ENCODE measurements at places on chromosomes 5 and 9. TPM values are rescaled to one million over a fixed set of nuclear protein-coding genes. Genes with fewer than 3 reads are reported as not detected.

- no peak overlapping the region for H3K27ac ChIP-seq
- H3K4me3 ChIP-seq, result no peak overlapping the region
- no peak for DNase-seq
- H3K27me3 ChIP-seq, result no peaks in the 10 kb centered on the region
- no peaks in the 10 kb centered on the region for H3K36me3 ChIP-seq
Measured at GRCh38 chr5:69156456-69156855, 10.5 kb upstream of the CCNB1 start.

The LRRTM2 gene
- total RNA-seq, result not detected

- peaks cover 3% of the 10 kb centered on the region for H3K27me3 ChIP-seq
- H3K36me3 ChIP-seq, result no peaks in the 10 kb centered on the region
- no peak for DNase-seq
Measured at GRCh38 chr5:180670586-180671359, 21.4 kb upstream of the FLT4 start.

DNA sequence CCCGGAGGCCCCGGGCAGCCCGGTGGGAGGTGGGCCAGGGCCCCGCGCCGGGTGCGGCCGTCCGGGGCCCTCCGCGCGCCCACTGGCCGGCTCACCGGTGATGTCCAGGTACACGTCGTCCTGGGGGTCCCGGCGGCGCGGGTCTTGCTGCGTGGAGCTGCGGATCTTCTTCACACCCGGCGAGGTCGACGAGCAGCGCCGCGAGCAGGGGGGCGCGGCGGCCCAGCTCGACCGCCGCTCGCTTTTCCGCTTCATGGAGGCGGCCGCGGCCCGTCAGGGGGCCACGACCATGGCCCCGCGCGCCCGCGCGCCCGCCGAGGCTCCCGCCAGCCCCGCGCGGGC is 548 bp downstream of the CDC14B start:
- no peaks in the 10 kb centered on the region for H3K4me1 ChIP-seq
- no peak overlapping the region for H3K27ac ChIP-seq
- no peak for DNase-seq
- peaks cover 21% of the 10 kb centered on the region for H3K27me3 ChIP-seq
- H3K36me3 ChIP-seq, result no peaks in the 10 kb centered on the region

The SLC36A3 gene
- total RNA-seq, result not detected

GRCh38 chr5:176904276-176904675 is 5.1 kb upstream of the HK3 start:
- H3K36me3 ChIP-seq, result peaks cover 45% of the 10 kb centered on the region
- no peak overlapping the region for H3K27ac ChIP-seq
- H3K27me3 ChIP-seq, result no peaks in the 10 kb centered on the region
- DNase-seq, result no peak
- H3K4me3 ChIP-seq, result no peak overlapping the region
- no peaks in the 10 kb centered on the region for H3K4me1 ChIP-seq

- no peaks in the 10 kb centered on the region for H3K4me1 ChIP-seq
- no peak for DNase-seq
- no peak overlapping the region for H3K27ac ChIP-seq
- no peak overlapping the region for H3K4me3 ChIP-seq
- no peaks in the 10 kb centered on the region for H3K27me3 ChIP-seq
- H3K36me3 ChIP-seq, result no peaks in the 10 kb centered on the region
Measured at GRCh38 chr5:65185468-65185867, 296.3 kb downstream of the ADAMTS6 start.

DNA sequence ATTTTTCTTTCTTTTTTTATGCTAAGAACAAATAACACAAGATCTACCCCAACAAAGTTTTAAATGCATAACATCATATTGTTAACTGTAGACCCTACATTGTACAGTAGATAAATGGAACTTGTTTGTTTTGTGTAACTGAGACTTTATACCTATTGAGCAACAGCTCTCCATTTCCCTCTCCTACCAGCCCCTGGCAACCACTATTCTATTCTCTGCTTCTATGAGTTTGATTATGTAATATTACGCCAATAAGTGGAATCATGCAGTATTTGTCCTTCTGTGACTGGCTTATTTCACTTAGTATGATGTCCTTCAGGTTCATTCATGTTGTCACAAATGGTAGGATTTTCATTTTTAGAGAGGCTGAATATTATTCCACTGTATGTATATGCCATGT is 308.2 kb upstream of the PRR16 start:
- DNase-seq, result no peak
- no peak overlapping the region for H3K4me3 ChIP-seq
- H3K4me1 ChIP-seq, result no peaks in the 10 kb centered on the region
- no peaks in the 10 kb centered on the region for H3K36me3 ChIP-seq

DNA sequence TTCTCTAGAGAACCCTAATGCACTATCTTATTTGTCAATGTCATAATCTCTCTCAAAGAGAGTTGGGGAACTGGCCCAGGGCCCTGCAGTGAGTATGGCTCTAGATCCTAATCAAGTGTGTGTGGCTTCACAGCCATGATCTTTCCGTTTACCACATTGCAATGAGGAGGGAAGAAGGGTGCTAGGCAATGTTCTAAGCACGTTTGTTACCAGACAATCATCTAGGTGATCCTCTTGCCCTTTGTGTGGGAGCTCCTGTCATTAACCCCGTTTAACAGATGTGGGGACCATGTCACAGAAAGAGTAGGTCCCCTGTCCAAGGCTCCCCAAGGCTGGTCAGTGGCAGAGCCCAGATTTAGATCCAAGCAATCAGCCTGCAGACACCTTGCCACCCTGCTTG is 128.2 kb upstream of the IRX4 start:
- H3K4me3 ChIP-seq, result no peak overlapping the region
- no peaks in the 10 kb centered on the region for H3K4me1 ChIP-seq
- no peak for DNase-seq
- no peaks in the 10 kb centered on the region for H3K27me3 ChIP-seq
- H3K36me3 ChIP-seq, result no peaks in the 10 kb centered on the region

GRCh38 chr5:5209510-5210286 is 69.6 kb downstream of the ADAMTS16 start:
- H3K4me1 ChIP-seq, result no peaks in the 10 kb centered on the region
- H3K4me3 ChIP-seq, result no peak overlapping the region
- no peaks in the 10 kb centered on the region for H3K27me3 ChIP-seq
- H3K36me3 ChIP-seq, result no peaks in the 10 kb centered on the region
- H3K27ac ChIP-seq, result no peak overlapping the region

The NR4A3 gene
- total RNA-seq, result 37.7 TPM

GRCh38 chr9:28234894-28235277 is 661.6 kb upstream of the C9orf72 start:
- H3K27me3 ChIP-seq, result no peaks in the 10 kb centered on the region
- H3K4me3 ChIP-seq, result no peak overlapping the region
- no peak for DNase-seq
- no peaks in the 10 kb centered on the region for H3K4me1 ChIP-seq

- H3K4me3 ChIP-seq, result no peak overlapping the region
- no peak for DNase-seq
- H3K27me3 ChIP-seq, result no peaks in the 10 kb centered on the region
- no peaks in the 10 kb centered on the region for H3K4me1 ChIP-seq
Measured at GRCh38 chr5:88944751-88945531, 62.0 kb upstream of the MEF2C start.

The PCDHGA3 gene
- total RNA-seq, result not detected

- no peaks in the 10 kb centered on the region for H3K36me3 ChIP-seq
- no peaks in the 10 kb centered on the region for H3K4me1 ChIP-seq
- no peak overlapping the region for H3K27ac ChIP-seq
- no peaks in the 10 kb centered on the region for H3K27me3 ChIP-seq
Measured at GRCh38 chr5:137792303-137792702, 38.1 kb upstream of the HNRNPA0 start.

GRCh38 chr5:34598177-34598794 is 57.8 kb upstream of the RAI14 start:
- no peak overlapping the region for H3K4me3 ChIP-seq
- no peaks in the 10 kb centered on the region for H3K4me1 ChIP-seq
- no peaks in the 10 kb centered on the region for H3K36me3 ChIP-seq
- no peaks in the 10 kb centered on the region for H3K27me3 ChIP-seq

The CD14 gene
- total RNA-seq, result 3.3 TPM

- H3K27me3 ChIP-seq, result no peaks in the 10 kb centered on the region
- no peak overlapping the region for H3K4me3 ChIP-seq
- DNase-seq, result no peak
- no peak overlapping the region for H3K27ac ChIP-seq
- H3K4me1 ChIP-seq, result no peaks in the 10 kb centered on the region
Measured at GRCh38 chr9:107883496-107884124, 394.0 kb upstream of the KLF4 start.

GRCh38 chr5:114362197-114362976 is 517 bp downstream of the KCNN2 start:
- H3K4me1 ChIP-seq, result no peaks in the 10 kb centered on the region
- no peaks in the 10 kb centered on the region for H3K36me3 ChIP-seq
- H3K27me3 ChIP-seq, result peaks cover 8% of the 10 kb centered on the region
- no peak for DNase-seq
- H3K27ac ChIP-seq, result no peak overlapping the region

- no peaks in the 10 kb centered on the region for H3K27me3 ChIP-seq
- no peaks in the 10 kb centered on the region for H3K4me1 ChIP-seq
- no peak for DNase-seq
- no peak overlapping the region for H3K27ac ChIP-seq
Measured at GRCh38 chr9:38727497-38728001, 7.6 kb upstream of the FAM240B start.

- H3K27ac ChIP-seq, result no peak overlapping the region
- no peak overlapping the region for H3K4me3 ChIP-seq
- no peaks in the 10 kb centered on the region for H3K4me1 ChIP-seq
- peaks cover 5% of the 10 kb centered on the region for H3K36me3 ChIP-seq
- no peaks in the 10 kb centered on the region for H3K27me3 ChIP-seq
- DNase-seq, result no peak
Measured at GRCh38 chr5:32138839-32139493, 35.2 kb downstream of the GOLPH3 start.

The TEX48 gene
- 0.46 TPM for total RNA-seq

DNA sequence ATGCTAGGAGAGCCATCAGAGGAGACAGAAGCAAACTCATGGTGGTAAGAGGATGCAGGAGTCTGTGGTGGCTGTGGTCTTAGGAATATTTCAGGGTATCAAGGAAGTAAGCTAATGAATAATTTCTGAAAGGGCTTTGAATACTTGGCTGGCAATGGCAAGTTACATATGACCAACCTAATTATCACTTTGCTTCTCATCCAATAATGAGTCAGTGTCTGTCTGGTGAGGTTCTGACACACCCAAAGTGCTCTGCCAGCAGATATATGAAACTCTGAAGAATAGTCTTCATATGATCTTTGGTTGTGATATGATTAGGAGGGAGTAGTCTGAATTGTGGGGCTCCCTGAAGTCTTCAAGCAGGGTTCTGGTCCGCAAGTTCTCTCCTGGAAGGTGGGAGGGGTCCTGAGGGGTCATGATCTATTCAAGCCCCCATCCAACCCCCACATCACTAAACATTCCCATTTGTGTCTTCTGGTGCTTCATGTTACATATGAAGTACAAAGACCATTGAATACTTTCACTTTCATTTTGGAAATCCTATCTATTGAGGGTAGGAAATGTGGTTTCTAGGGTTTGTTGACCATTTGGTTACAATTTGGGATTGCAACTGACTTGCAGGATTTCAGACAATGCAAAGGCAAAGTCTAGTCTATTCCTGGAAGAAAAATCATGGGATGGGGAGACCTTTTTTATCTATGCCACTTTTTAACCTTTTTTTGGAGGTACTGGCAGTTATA is 199.9 kb upstream of the CDKN2B start:
- no peak overlapping the region for H3K27ac ChIP-seq
- no peak for DNase-seq
- H3K27me3 ChIP-seq, result no peaks in the 10 kb centered on the region
- no peaks in the 10 kb centered on the region for H3K36me3 ChIP-seq
- H3K4me1 ChIP-seq, result peaks cover 7% of the 10 kb centered on the region

GRCh38 chr9:73133921-73134407 is 17.7 kb upstream of the ANXA1 start:
- H3K27me3 ChIP-seq, result no peaks in the 10 kb centered on the region
- H3K4me3 ChIP-seq, result no peak overlapping the region
- H3K36me3 ChIP-seq, result no peaks in the 10 kb centered on the region

The KCNV2 gene
- total RNA-seq, result not detected

GRCh38 chr9:83956086-83956435 is 24.0 kb downstream of the HNRNPK start:
- H3K4me3 ChIP-seq, result peak overlapping the region; percentile 75
- H3K27ac ChIP-seq, result peak overlapping the region; percentile 73
- H3K36me3 ChIP-seq, result no peaks in the 10 kb centered on the region
- H3K27me3 ChIP-seq, result no peaks in the 10 kb centered on the region
- DNase-seq, result peak; percentile 6

- no peaks in the 10 kb centered on the region for H3K4me1 ChIP-seq
- no peak for DNase-seq
- H3K4me3 ChIP-seq, result no peak overlapping the region
- peaks cover 44% of the 10 kb centered on the region for H3K36me3 ChIP-seq
Measured at GRCh38 chr5:150024346-150024984, 23.9 kb downstream of the HMGXB3 start.

The TLX3 gene
- total RNA-seq, result not detected

DNA sequence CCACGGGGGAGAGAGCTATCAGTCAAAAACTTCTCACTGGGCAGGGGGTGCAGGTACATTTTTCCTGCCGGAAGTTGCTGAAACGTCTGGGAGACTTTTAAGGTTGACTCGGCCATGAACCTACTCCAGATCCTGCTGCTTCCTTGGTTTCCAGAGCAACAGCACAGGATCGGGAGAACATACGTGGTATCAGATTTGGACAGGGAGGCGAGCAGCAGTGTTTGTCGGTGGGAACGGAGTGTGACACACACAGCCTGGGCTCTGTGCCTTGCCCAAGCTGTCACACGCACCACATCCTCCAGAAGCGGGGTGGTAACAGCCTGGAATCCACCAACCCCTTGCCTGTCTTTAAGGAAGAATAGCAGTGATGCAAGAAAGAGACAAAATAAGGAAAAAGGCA is 276.5 kb downstream of the SLIT3 start:
- no peak overlapping the region for H3K27ac ChIP-seq
- no peaks in the 10 kb centered on the region for H3K4me1 ChIP-seq
- no peaks in the 10 kb centered on the region for H3K27me3 ChIP-seq
- no peak overlapping the region for H3K4me3 ChIP-seq
- H3K36me3 ChIP-seq, result no peaks in the 10 kb centered on the region

DNA sequence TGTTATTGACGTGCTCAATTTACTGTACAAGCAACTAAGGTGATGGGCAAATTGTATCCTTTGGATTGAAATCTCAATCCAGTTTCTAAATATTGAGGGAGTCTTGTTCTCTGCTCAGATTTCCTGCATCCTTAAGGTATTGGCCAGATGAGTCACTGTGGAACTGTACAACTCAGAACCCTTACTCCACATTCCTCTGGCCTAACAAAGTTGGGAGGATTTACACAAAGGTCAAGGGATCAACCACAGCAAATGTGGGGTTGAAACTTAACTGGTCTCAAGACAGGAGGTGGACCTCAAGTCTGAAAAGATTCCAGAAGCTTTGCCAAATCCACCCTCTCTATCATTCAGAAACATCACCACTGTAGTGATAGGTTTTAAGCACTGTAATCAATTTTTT is 81.5 kb upstream of the AGXT2 start:
- DNase-seq, result no peak
- H3K27ac ChIP-seq, result no peak overlapping the region
- H3K4me1 ChIP-seq, result peaks cover 10% of the 10 kb centered on the region

- H3K27me3 ChIP-seq, result no peaks in the 10 kb centered on the region
- H3K27ac ChIP-seq, result peak overlapping the region; percentile 26
- no peak for DNase-seq
- peaks cover 27% of the 10 kb centered on the region for H3K4me1 ChIP-seq
- no peaks in the 10 kb centered on the region for H3K36me3 ChIP-seq
- H3K4me3 ChIP-seq, result peak overlapping the region; percentile 10
Measured at GRCh38 chr9:96398582-96399324, 15.2 kb upstream of the SLC35D2 start.

GRCh38 chr9:115413766-115414382 is 295.9 kb upstream of the TNC start:
- H3K4me1 ChIP-seq, result no peaks in the 10 kb centered on the region
- no peak overlapping the region for H3K27ac ChIP-seq
- no peak overlapping the region for H3K4me3 ChIP-seq
- DNase-seq, result no peak
- no peaks in the 10 kb centered on the region for H3K36me3 ChIP-seq
- no peaks in the 10 kb centered on the region for H3K27me3 ChIP-seq
